ENCODE measurements at places on chromosomes 4 and X.
A peak's percentile ranks its signal among the peaks of the same experiment; 100 is the strongest.

GRCh38 chrX:16610121-16610621 is 39.8 kb upstream of the S100G start:
- no peak for DNase-seq

DNA sequence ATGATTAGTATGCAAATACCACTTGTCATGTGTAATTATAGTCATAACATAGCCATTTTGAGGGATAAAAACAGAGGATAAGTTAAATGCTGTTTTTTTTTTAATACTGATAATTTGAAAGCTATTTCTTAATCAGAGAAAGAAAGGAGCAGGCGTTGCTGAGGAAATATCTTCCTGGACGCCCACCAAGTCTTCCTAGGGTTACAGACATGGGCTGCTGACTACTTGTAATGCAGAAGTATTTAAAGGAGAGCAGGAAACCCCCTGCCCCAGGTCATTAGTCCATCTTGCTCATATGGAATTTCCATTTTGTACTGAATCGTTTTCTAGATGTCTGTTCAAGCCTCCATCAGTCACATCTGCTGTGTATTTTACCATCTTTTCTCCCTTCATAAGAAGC is 176.2 kb downstream of the ADGRL3 start:
- DNase-seq, result no peak

DNA sequence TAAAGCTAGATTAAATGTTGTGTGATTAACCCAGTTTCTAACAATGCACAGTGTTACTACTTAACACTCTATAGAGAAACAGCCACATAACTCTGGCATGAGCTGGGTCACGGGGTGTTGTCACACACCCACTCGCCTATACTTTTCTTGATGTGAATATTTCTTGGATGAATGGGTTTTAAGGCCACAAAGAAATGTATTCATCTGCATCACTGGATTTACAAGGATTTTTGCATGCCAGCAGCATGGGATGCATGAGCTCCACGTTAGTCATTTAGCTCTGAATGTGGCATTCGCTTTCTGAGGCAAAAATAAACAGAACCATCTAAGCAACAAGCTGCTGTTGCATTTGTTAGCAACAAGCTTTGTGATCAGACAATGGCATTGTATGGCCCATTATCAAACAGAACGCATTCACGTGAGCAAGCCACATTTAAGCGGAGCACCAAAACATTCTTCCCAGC is 89.7 kb downstream of the LRP2BP start:
- DNase-seq, result no peak

DNA sequence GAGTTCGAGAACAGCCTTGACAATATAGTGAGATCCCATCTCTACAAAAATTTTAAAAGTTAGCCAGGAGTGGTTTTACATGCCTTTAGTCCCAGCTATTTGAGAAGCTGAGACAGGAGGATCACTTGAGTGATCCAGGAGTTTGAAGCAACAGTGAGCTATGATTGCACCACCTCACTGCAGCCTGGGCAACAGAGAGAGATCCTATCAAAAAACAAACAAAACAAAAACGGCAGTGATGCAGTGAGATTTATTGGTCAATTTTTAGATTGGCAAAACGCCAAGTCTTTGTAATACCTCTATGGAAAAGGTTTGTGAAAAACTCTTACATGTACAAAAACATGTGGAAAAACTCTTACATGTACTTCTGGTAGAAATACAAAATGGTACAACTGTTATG is 91.3 kb downstream of the PTPN13 start:
- no peak for DNase-seq

- no peak for DNase-seq
Observed at GRCh38 chr4:182427554-182427953, 184.4 kb downstream of the TENM3 start.

DNA sequence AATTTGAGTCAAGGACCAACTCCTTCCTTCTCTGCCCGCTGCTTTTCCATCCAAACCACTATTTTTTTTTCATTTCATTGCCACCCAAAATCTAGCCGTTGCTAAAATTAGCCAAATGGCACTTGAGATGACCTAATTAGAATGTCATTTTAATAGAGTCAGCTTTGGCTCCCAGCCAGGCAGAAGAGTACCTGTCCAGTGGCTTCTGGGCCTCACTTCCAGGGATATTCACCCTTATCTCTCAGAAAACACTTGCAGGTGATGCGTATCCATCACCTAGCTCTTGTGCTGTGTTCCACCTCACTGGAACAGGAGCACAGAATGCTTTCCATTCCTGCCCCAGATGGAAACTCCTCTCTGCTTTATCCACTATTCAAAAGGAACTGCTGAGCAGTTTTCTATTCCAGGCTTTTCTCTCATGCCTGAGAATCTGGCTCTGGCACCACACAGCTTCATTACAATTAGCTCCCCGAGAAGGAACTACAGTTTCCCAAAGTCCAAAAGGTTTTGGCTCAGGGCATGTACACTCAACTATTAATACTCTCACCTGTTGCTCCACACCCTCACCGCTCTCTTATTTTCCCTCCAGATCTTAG is 18.5 kb downstream of the MAGEA9B start:
- no peak for DNase-seq

DNA sequence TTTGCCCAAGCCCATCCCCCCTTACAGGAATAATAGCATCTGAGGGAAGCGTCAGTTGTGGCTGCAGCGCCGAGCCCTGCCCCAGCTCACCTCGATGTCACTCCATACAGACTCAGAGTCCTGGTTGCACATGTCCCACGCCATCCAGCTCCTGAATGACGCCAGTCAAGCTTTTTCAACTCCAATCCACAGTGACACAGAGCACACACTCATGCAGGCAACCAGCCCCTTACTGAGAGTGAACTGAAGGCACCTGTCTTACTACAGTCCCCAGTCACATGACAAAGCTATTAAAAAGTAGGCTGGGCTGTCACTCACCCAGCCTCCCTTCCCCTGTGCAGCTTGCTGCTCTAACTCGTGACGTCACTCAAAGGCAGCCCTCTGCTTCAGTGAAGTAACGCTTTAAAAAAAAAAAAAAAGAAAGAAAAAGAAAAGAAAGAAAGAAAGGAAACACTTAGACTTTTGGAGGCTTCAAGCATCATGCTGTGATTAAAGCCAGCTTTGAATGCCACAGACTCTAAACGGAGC is at the start of gene PPARGC1A:
Gene PPARGC1A (minus strand): TSS at position 234 of the 528 bp plus-strand sequence. CDS start 90 bp downstream, at position 144.
- DNase-seq, result peak; percentile 31

GRCh38 chr4:4696530-4696929 is 154.7 kb upstream of the STX18 start:
- DNase-seq, result no peak

GRCh38 chr4:22502895-22503814 is 12.7 kb downstream of the ADGRA3 start:
- no peak for DNase-seq

- DNase-seq, result no peak
Observed at GRCh38 chr4:119125931-119126330, 9.7 kb upstream of the MYOZ2 start.

DNA sequence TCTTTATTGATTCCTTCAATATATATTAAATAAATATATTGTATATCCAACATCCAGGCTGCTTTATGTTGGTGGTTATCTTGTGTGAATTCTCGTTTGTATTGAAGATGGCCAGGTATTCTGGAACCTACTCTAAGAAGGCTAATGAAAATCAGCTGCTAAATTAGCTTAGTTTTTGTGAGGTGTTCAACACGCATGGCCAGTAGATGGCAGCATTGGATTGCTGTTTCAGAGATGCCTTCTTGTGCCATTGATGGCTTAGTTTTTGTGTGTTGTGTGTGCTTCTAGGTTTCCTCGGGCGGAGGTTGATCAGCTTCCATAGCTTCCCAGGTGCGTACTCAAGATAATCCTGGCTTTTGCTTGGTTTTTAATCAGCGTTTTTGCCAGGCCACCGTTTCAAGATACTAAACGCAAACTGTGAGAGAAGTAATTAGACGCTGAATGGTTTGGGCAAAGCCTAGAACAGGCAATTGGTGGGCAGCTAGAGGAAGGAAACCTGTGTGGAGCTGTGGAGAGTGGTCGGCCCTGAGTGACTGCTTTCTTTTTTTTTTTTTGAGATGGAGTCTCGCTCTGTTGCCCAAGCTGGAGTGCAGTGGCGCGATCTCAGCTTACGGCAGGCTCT is 15.1 kb downstream of the NOCT start:
- peak; percentile 46 for DNase-seq

DNA sequence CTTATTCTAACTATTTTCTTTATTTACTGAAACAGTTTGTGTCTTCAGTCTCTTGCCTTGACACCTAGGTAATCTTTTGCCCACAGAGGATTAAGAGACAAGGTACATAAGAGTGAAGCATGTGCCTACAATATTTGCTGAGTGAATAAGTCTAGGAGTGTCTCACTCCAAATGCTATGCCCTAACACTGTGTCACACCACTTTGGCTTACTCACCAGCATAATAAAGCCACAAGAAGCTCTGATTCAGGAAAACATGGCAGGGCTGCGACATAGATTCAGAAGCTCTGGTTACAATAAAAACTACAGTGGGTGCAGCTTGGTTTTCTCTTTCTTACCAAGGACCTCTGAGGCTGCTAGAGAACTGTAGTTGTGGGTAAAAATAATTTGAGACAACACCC is 127.1 kb downstream of the RBM46 start:
- DNase-seq, result no peak

GRCh38 chrX:47218920-47219815 is 687 bp downstream of the CDK16 start:
- DNase-seq, result no peak

DNA sequence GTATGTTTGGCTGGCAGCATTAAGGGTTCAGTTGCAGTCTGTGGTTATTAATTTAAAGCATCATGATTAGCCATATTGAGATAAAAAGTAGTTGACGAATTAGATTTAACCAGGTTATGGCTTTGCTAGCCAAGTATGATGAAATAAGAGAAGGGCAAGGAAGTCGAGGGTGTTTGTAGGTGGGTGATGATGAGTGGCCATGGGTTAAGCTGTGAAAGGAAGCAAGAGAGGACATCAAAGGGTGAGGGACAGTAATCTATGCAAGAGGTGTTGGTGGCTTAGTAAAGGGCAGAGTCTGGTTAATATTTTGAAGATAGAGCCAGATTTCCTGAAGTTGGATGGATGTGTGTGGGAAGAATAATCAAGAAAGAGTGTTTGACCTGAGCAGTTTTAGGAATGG is 44.5 kb downstream of the STIM2 start:
- no peak for DNase-seq

DNA sequence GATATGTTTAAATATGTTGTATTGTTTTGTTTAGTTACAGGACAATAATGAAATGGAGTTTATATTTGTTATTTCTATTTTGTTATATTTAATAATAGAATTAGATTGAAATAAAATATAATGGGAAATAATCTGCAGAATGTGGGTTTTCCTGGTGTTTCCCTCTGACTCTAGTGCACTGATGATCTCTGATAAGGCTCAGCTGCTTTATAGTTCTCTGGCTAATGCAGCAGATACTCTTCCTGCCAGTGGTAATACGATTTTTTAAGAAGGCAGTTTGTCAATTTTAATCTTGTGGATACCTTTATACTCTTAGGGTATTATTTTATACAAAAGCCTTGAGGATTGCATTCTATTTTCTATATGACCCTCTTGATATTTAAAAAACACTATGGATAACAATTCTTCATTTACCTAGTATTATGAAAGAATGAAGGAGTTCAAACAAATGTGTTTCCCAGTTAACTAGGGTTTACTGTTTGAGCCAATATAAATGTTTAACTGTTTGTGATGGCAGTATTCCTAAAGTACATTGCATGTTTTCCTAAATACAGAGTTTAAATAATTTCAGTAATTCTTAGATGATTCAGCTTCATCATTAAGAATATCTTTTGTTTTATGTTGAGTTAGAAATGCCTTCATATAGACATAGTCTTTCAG is 26.9 kb downstream of the NUDT6 start:
- DNase-seq, result no peak

GRCh38 chr4:74308215-74308614 is at the start of gene EPGN:
Gene EPGN, plus strand, starts transcription at chr4:74308470. Its CDS starts 64 bp downstream, at chr4:74308534.
- no peak for DNase-seq

GRCh38 chr4:112253382-112254000 is 21.9 kb downstream of the AP1AR start:
- DNase-seq, result no peak

- DNase-seq, result no peak
Observed at GRCh38 chr4:24778464-24779225, 16.7 kb upstream of the SOD3 start.

- no peak for DNase-seq
Observed at GRCh38 chr4:74623041-74623440, 171.3 kb downstream of the BTC start.

GRCh38 chr4:7323872-7324650 is 110.7 kb downstream of the PSAPL1 start:
- no peak for DNase-seq

DNA sequence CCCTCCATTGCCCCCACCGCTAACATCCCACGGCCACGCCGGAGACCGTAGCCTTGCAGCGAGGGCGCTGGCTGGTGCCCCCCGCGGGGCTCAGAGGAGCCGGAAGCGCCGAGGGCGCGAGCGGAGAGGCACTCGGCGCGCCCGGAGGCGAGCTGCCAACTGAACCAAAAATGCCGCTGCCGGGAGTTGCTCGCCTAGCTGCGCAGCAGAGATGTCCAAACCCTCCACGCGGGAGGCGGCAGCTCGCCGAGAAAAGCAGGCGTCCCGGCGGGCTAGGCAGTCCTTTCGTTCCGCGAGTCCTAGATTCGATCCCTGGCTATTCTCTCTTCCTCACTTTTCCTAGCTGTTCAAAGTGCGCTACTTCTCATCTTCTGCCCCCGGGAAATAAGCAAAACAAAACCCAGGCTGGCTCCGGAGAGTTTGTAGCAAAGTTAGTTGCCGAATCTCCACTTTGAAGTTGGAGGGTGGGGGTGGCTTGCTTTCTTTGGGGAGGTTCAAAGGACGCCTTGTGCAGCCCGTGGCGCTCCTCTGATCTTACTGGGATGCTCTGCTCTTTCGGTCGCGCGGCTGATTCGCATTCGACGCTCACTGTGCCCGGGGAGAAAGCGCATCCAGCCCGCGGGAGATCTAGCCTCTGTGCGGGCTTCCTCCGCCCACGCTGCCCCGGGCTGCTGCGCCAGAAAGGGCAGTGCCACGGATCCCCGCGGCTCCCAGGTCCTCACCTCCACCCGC is 723 bp downstream of the NKX6-1 start:
- DNase-seq, result no peak

DNA sequence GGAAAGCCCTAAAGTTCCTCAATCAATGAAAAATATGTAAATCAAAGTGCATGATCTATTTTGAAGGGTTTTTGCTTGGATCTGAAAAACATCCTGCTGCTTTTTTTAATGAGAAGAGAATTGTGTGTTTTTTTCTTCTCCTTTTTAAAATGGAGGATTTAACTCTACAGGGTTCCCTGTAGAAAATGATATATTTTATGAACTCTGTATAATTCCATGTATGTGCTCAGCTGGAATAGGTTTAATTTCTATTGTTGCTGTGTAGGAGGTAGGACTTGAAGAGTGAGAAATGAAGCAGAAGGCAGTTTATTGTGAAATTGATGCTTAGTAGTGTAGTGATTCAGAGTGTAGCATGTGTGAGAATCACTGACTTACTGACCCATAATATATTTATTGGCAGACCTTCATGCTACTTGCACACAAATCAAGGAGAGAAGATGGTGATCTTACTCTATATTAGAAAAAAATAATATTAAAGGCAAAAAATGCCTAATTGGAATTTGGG is 286.8 kb upstream of the FSTL5 start:
- no peak for DNase-seq

Data from HuH-7.5 (cell line).